SIG-M5 (cell line): ENCODE measurements at places on chromosomes 5 and 9.

- DNase-seq: no peak
Observed at GRCh38 chr5:135944967-135945560, 9.7 kb downstream of the LECT2 start.

DNA sequence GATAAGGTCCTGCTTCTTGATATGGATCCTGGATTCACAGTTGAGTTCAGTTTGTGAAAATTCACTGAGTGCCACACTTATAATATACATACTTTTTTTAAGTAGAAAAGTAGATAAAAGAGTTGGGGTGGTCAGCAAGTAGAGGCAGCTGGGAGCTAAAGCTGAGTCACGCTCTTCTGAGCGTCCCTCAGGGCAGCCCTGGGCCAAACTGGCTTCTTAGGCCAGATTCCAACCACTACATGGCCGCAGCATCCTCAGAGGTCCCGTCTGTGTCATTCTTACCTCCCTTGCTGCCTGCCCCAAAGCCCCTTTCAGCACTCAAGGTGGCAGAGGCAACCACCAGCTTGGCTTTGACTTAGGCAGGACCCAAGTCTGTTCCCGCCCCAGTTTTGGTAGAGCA, 123.3 kb upstream of the TBC1D2 start:
- DNase-seq: no peak

DNA sequence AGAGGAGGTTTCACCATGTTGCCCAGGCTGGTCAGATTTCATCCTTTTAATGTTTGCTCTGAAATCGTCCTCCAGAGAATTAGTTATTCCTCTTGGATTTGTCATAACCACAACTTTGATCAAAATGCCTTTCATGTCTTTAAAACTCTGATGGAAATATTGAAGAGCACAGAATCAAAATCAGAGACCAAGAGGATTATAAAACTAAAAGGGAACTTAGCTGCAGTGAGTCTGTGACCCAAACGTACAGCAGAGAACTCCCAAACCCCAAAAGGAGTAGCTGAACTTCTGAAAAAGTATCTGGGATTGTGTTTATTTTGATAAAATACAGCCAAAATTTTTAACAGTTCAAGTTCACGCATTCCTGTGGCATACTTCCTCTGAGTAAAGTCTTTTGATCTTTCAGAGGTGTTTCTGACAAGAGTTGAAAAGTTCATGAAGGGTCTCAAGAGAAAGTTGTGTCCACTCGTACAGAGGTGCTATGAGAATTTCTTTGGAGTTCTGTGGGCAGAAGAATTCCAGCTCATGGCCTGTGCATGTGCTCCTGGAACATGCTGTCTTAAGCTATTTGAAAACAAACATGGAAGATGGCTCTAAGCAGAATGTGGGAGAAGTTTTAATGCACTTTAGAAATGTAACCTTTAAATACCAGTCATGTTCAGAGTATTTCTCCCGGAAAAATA, 124.0 kb downstream of the ESM1 start:
- no peak for DNase-seq

DNA sequence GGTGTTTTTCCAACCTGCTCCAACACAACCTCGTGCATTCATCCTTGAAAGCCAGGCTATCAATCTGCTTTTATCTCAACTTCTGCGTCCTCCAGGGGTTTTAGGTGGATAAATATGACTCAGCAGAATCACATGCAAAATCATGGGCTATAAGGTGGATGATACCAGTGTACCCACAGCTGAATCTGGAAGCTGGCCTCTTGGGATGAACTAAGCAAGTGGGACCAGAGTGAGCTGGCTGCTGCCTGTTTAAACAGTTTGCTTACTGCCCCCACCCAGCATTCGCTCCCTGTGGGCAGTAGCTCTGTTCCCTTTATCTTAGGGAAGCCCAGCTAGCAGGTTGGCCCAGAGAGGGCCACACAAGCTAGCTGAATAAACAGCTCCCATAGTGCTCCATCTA, 194.0 kb downstream of the CRB2 start:
- DNase-seq: no peak

DNA sequence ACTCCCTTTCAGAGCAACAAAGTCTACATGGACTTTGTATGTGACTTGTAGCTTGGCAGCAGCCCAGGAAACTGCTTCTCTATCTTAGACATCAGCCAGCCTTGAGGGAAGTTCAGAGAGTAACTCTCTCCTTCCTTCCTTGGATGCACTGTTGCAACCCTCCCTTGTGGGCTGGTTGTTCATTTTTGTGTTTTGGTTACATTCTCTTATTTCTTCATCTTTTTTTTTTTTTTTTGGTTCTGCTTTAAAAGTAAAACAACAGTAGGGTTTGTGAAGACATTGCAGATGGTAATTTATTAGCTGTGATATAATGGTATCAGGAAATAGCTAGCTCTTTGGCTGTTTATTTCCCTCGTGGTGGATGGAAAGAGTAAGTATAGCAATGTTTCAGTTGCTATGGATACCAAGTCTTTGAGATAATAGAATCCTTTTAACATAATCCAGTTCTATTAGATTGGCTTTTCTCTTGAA, 97.9 kb upstream of the MAMDC2 start:
- DNase-seq: no peak

GRCh38 chr5:108703313-108703712, 44.4 kb upstream of the FER start:
- no peak for DNase-seq

DNA sequence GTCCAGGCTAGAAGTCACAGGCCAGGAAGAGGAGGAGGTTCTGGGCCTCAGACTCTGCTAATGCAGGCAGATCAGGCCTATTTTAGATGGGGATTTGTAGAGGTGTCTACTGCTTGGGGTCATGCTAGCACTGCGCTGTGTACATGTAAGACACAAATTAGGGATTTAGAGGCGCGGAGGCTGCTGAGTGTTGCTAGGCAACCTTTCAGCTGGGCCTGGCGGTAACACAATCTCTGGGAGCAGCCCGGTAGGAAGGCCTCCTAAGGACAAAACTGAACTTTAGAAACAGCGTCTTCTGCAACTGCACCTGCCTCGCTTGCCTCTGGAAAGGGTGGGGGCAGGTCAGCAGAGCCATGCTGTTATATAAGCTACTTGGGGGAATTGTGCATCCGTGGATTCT, 147.9 kb downstream of the MACROH2A1 start:
- no peak for DNase-seq

DNA sequence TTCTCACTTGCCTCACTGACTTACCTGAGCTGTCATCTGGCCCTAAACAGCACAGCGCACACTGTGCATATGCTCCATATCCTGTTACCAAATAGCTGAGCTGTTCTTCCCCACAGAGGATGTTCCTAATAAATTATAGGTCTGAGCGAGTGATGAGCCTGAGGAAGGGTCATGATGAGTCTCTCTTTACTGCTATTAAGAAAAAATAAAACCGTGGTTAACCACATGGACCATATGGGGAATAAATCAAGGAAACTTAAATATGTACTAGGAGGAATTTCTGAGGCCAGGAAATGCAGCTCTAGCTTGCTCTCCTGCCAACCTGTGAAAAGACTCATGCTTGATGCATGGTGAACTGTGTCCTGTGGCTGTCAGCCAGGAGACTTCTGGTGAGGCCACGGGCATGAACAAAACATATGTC, 424.8 kb upstream of the DMAC1 start:
- DNase-seq: no peak

GRCh38 chr9:20033511-20033910, 244.7 kb upstream of the SLC24A2 start:
- no peak for DNase-seq

DNA sequence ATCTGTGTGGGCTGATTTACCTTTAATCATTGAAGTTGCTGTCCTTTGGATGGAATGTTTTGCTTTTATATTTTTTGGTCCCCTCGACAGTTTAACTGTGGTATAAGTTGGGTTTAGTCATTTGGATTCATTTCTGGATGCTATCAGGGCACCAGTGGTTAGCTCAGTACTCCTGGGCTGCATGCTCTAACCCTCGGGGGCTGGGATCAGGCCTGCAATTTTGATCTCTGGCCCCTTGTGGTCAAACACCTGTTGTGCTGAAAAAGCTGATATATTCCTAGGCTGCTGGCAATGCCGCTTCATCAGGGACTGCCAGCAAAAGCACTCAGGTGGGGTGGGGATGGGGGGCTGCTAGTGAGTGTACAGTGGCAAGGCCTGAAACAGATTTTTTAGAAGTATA, 440.4 kb upstream of the RIOK2 start:
- no peak for DNase-seq

- no peak for DNase-seq
Observed at GRCh38 chr9:37944671-37945481, 40.9 kb upstream of the SLC25A51 start.

GRCh38 chr5:52811067-52811749, 23.5 kb downstream of the ITGA1 start:
- DNase-seq: peak; percentile 72

GRCh38 chr5:133440467-133441115, 171.8 kb downstream of the FSTL4 start:
- no peak for DNase-seq

DNA sequence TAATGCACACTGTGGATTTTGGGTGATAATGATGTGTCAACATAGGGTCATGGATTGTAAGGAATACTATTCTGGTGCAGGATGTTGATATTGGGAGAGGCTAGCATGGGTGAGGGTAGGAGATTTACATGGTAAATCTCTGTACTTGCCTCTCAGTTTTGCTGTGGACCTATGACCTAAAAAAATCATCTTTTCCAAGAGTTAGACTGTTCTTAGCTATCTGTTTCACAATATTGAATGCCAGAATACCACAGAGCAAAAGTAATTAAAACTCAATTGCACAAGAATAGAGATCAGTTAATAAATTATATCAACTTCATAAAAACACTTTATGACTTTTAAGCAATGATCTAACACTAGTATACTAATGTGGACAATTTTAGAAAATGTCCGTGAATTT, 651.6 kb downstream of the HTR1A start:
- DNase-seq: no peak

GRCh38 chr5:124650147-124650561, 96.3 kb downstream of the ZNF608 start:
- DNase-seq: no peak

GRCh38 chr5:151741678-151742423, 16.6 kb downstream of the ATOX1 start:
- no peak for DNase-seq

DNA sequence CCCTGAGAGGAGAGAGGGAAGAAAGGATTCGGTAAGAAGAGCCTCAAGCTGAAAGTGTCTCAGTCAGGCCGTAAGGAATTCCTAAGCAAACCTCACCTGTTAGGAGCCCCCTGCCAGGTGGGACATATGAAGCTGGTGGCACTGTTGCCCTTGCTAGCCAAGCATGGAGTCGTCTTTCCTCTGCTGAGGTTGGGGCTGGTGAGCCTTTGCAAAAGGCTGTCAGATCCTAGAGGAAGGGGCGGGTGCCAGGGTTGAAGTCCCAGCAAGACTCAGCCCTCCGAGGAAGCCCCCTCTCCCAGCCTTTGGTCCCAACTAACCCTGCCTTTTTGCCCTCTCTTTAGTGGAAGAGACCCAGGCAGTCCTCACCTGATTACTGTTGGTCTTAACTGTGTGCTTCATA, 5.5 kb upstream of the SMIM32 start:
- no peak for DNase-seq

GRCh38 chr9:113178087-113178486, 27.3 kb downstream of the SLC31A2 start:
- no peak for DNase-seq
